ENCODE measurements at places on chromosomes 6 and 20.

DNA sequence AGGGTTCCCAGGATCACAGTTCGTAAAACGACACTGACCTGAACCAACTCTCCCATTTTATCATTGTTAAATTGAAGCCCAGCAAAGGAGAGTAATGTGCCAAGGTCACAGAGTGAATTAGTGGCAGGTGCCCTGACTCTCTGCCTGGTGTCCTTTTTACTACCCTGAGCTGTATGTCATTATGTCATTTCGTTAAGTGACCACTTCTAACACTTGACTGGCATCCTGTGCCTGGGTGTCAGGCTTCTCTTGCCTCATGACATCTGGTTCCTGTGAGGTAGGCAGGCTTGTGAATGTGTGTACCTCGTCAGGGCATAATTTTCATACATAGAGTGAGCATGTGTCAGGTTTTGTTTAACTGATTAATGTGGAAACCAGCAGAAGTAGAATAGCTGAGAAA is 48.6 kb downstream of the RALY start:
- DNase-seq = no peak

- DNase-seq = no peak
Observed at GRCh38 chr6:91087908-91088307, 501.0 kb upstream of the MAP3K7 start.

DNA sequence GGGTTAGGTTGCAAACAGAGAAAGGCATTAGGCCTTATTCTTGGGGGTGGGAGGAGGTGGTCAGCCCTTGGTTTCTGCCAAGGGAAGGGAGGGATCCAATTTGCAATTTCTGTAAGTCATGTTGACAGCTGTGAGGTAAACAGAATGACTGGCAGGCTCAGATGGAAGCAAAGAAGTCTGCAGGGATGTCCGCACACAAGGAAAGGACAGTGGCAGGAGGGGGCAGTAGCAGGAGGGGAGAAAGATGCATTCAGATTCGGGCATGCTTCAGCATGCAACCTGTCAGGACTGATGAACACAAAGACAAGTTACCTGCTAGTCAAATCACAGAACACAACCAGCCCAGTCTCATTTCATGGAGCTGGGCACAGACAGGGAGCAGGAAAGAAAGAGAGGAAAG is 217.9 kb upstream of the FOXA2 start:
- DNase-seq = no peak

DNA sequence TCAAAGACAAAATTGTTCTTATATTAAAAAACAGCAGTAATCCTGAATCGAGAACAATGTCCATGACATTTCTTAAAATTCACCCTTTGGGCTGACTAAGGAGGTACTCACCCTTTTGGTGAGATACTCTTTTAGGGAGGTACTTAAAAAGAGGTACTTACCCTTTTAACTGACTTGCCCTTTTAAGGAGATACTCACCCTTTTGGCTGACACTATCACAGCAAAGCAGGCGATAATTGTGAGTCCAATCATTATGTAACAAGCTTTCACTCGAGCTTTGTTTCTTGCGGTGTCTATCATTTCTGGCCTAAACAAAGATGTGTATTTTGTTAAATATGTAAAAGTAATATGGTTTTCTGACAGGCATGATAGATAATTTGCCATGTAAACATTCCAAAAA is 3.7 kb downstream of the FAM162B start:
- no peak for DNase-seq

DNA sequence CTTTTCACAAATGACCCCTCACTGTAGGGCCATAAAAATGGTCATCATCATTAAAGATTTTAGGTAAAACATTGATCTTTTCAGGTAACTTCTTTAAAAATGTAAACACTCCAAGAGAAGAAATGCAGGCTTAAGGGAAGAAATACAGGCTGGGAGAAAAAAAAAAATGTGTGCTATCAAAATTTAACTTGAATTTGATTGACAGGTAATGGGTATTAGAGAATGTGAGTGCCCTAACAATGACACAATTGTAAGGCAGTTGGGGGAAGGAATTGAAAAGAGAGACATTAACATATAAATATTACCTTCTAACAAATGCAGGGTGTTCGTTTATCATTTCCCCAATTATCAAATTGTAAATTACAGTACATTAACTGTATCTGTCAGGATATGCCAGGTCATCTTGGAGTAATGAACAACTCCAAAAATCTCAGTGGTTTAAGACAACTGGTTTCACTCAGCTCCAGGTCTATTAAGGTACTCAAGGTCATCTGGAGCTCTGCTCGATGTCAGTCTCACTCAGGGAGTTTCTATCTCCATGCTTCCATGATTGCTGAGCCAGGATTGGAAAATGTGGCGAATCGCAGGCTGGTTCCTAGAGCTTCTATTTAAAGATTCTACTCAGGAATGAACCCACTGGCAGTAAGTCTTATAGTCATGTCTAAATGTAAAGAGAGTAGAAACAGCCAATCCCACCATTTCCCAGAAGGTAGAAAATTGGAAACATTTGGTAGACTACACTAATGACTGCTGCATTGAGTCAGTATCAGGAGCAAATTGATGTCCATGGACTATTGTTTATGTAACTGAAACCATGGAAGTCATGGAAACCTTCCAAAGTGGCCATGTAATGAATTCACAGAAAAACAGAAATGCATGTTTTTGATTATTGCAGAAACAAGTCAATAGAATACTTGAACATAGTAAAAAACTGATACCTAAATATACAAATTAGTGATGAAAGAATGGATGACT is 55.6 kb downstream of the FRK start:
- DNase-seq = no peak

DNA sequence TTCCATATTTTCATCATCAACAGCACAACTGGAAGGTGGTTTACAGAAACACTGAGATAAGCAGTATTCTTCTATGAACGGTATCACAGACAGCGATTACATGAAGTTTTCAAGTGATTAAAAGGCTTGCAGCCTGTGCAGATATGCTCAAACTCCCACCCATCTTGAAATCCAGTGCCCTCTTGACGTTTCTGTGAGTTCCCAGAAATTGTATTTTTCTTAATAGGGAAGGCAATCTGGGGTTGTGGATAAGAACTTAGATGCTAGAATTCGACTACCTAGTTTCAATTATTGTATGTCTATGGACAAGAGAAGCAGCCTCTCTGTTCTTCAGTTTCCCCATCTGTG is 290.3 kb downstream of the ZNF217 start:
- no peak for DNase-seq

DNA sequence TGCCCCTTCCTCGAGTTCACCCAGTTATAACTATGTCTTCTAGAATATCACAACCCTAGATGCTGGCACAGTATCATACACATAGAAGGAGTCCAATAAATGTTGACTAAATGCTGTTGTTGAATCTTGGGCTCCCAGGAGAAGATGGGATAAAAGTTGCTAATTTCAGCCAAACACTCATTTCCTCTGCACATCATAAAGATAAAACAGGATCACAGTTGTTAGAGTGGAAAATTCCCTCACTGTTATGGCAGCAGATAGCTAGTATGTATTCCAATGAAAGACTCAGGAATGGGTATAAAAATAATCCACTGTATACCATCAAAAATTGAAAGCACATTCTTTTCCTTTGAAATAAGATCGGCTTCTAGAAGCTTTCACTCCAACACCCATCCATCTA is 294.9 kb upstream of the TSHZ2 start:
- no peak for DNase-seq

DNA sequence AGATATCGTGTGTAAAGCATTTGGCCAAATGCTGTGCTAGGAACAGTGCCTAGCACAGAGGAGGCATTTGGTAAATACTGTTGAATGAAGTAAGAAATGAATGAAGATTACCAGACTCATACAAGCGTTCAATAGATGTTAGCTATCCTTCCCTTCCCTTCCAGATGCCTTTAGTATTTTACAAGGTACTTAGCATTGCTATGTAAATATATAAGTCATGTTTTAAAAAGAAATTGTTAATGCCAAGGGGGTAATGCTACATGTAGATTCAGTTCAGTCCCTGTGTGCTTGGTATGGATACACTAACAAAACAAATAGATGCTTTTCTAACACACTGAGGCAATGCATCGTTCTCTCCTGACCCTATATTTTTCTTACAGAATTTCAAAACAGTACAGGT is 407.2 kb downstream of the ADGRB3 start:
- DNase-seq = no peak

- no peak for DNase-seq
Observed at GRCh38 chr6:115468272-115469005, 592.3 kb downstream of the FRK start.

DNA sequence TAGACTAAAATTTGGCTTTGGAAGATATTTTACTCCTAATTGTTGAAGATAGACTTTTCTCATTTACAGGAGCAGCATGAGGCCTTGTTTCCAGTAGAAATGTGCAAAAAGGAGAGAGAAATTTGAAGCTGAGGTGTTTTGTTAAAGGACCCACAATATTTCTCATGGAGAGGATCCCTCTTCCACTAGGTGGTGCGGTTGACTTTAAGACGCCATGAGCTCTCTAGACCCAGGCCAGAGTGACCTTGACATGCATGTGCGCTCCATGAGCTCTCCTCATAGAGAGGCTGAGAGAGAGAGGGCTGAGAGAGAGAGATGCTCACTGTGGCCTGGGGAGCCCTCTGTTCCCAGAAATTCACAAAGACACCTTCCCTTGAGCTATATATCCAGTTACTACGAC is 861.2 kb upstream of the EYS start:
- no peak for DNase-seq

GRCh38 chr6:63527658-63528514 is 44.4 kb upstream of the LOC128125822 start:
- no peak for DNase-seq

DNA sequence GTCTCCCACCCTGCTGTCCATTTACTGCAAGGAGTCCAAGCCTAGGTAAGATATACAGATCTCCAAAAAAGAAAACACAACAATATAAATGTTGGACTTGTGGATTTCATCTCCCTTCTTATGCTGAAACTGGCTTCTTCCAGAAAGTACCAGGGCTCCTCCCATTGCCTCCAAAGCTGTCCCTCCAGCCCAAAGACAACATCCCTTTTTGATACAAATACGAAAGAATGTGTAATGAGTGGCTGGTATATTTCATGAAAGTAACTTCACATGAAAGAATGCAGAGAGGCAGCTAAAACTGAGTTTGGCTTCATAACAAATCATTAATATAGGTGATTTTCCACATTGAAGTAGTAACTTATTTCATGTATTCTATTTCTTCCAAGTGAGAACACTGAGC is 7.9 kb downstream of the MAFB start:
- DNase-seq = no peak

DNA sequence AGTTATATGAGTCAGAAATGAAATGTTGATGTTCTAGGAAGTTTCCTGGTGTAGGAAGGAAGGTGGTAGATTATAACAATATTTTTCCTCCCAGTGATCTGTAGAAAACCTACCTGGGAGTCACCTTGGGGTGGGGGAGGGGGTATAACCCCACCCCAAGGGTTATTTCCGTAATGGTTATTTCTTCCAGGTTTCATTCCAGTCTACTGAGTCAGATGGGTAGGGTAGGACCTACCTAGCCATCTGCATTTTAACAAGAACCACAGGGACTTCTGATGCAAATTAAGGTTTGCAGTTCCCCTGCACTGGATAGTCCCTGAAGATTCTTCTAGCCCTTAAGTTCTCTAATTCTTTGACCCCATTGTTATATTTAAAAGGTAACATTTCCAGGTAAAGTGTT is 88.9 kb downstream of the ARMC2 start:
- DNase-seq = no peak

- DNase-seq = no peak
Observed at GRCh38 chr6:109429496-109429895, 10.9 kb downstream of the PPIL6 start.

GRCh38 chr20:23305098-23305497 is 45.5 kb upstream of the NXT1 start:
- no peak for DNase-seq

- no peak for DNase-seq
Observed at GRCh38 chr6:164206807-164207423, 792.4 kb downstream of the QKI start.

DNA sequence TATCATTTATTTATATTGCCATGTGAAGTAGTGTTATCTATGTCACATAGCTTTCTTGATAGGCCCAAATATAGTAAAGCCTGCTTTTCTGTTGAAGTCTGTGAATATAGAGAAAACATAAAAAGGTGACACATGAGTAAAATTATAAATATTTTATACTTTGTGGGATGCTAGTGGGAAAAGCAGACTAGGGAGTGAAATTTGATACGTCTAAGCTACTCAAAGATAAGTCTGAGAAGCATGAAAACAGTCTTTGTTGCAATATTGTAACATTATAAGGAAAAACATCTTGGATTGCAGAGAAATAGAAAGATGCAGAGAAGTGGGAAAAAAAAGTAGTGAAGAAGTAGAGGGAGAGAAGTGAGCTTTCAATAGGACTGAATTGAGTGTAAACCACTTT is 75.4 kb downstream of the ZNF292 start:
- DNase-seq = no peak

DNA sequence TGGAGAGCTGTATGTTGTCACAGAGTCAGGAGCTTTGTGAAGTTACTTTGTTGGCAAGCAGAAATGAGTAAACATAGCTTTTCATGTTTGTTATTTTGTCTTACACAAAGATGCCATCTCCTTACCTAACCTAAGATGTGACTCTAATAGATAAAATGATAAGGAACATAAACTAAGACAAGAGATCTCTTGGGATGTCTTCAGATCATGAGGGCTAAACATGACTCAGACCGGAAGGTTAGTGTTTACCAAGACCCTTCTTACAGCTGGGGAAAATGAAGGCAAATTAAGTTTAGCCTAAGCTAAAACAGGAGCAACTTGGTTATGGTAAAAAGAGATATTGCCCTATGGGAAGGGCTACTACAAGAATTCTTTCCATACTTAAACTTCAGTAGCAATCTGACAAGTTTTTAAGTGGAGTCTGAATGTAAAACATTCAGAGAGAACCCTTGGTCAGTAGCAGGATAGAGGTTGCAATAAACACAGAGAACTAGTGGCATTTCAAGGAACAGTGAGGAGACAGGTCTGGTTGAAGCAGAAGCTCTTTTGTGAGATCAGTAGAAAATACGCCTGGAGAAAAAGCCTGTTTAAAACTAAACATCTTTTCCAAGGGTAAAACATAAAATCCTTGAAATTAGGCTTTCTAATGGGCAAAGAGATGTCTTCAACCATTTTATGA is 29.9 kb downstream of the SGK1 start:
- DNase-seq = no peak

- no peak for DNase-seq
Observed at GRCh38 chr6:100175814-100176310, 181.8 kb upstream of the MCHR2 start.

DNA sequence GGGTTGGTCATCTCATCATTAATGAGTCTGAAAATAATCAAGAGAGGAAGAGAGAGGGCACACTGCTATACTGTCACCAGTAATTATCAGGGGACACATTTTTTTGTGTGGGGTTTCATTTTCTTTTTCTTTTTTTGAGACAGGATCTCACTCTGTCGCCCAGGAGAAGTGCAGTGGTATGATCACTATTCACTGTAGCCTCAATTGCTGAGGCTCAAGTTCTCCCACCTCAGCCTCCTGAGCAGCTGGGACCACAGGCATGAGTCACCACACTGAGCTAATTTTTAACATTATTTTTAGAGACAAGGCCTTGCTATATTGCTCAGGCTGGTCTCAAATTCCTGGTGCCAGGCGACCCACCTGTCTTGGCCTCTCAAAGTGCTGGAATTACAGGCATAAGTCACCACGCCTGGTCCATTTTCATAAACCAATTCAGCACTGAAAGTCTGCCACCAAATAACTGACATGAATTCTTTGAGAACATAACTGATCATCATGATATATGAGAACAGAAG is 43.3 kb downstream of the EPHA7 start:
- DNase-seq = no peak

GRCh38 chr6:153074761-153075160 is 56.3 kb downstream of the RGS17 start:
- no peak for DNase-seq

Measured in CD4-positive, alpha-beta T cell treated with Interleukin-4 for 4 hours (primary cell).